ENCODE measurements at places on chromosomes 7 and 10.

DNA sequence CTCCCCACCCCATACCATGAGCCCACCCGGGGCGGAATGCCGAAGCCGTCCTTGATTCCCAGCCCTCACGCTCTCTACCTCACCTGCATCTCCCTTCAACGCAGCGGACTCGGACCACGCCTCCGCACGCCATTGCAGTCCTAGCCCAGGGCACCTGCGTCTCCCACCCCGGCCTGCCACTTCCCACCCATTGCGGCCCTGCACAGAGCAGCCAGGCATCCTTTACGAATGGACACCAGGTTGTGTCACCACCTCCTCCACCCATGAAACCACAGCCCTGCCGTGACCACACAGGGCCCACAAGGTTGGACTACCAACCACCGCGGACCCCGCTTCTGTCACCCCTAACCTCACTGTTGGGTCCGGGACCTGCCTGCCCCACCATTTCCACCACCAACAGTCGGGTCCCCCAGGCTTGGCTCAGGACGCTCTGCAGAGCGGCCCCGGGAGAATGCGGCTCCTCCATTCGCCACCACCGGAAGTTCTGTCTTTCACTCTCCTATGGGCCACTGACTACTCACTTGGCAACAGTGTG is 232.5 kb downstream of the MAD1L1 start:
- DNase-seq = no peak

DNA sequence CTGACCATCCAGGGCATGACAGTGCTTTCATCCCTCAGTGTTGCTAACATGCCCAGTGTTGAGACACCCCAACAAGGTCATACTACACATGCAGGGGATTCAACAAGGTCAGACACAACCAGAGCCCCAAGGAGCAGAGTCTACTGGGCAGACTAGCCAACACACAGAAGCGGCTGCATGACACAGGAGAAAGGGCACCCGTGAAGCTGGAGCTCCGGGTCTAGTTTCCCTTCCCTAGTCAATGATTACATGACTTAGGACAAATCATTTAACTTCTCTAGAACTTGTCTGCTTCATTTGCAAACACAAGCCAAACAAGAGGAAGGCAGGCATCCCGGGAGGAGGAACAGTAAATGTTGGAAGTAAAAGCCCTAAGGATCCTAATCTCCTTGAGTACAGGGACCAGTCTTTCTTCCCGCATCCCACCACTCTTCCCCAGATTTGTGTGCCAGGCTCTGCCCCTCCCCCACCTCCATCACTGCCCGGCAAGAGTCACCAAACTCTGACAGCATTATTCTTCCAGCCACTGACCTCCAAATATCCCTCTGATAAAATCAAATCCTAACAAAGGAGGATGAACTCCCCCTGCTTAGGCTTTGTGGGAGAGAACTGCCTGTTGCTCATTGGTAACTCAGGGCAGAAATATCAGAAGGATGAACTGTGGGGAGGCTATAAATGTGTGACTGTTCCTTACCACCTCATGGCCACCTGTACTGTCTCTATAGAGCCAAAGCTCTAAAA is 104.3 kb downstream of the KCNMA1 start:
- no peak for DNase-seq

- no peak for DNase-seq
Measured at GRCh38 chr10:113161066-113161465, 211.0 kb downstream of the TCF7L2 start.

DNA sequence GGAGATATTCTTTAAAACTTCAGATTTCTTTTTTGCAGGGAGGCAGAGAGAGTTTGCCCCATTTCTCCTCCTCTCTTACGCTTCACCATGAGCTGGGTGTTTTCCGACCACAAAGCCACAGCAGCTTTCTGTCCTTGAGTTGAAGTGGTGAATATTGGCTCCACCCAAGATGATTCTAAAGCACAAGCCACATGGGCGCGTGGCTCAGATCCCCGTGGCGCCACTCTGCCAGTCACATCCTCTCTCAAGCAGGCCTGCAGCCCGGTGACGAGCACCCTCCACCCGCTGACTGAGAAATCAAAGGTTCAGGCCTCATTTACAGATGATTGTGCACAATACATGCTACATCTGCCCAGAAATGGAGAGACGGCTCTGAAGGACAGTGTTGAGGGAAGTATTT is 27.6 kb upstream of the RNF32 start:
- peak; percentile 78 for DNase-seq

DNA sequence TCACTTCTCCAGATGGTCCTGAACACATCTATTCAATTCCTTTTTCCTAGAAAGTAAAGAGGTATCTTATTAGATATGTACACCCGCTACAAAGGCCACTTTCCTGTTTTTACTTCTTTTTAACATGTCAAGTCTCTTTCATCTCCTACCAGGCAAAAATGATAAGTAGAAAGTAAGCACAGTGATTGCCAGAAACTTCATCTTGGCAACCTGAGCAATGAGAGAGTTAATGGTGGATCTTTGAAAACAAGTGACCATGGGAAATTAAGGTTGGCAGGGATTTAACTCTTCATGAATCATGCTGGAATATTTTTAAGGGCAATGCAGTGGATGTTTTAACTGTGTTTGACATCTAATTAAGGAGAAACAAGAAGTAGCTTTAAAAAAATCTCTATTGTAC is 2.7 kb downstream of the SEMA3A start:
- no peak for DNase-seq

Data from CD4-positive, alpha-beta T cell treated with Interleukin-12 subunit alpha and Interleukin-12 subunit beta, for 1 hour (primary cell).